ENCODE measurements at places on chromosomes 3 and 15. TPM values are rescaled to one million over a fixed set of nuclear protein-coding genes. Genes with fewer than 3 reads are reported as not detected.

DNA sequence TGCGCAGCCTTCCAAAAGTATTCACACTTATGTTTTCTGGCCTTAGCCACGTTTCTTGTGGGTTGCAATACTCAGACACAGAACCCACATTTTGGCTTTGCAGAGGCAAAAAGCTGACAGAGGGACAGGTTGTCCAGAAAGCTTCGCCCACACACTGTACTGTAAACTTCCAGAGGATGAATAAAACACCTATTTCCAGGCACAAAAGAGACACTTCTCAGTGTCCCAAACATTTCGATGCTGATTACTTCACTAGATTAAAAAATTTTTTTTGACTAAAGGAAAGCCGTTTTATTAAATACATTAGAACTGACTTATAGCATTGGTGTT, 28.0 kb upstream of the KCTD6 start:
- DNase-seq, result no peak

- DNase-seq, result no peak
These were observed 20.7 kb downstream of the TBC1D2B start for GRCh38 chr15:78056714-78057269.

DNA sequence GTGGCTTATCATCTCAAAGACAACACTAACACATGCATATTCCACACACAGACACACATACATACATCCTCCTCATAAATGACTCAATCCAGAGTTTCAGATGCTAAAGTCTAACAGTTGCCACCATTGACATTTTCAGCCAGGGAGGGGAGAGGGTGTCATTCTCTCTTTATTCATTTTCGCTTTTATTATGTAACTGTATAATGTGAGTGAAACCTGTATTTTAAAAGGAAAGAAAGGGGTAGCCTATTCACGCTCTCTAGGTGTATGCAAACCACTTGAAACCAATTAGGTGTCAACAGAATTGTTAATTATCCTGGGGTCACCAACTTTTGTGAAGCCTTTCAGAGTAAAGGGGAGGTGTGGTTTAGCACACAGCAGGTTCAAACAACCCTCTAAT, 1282.9 kb downstream of the ROBO2 start:
- no peak for DNase-seq

DNA sequence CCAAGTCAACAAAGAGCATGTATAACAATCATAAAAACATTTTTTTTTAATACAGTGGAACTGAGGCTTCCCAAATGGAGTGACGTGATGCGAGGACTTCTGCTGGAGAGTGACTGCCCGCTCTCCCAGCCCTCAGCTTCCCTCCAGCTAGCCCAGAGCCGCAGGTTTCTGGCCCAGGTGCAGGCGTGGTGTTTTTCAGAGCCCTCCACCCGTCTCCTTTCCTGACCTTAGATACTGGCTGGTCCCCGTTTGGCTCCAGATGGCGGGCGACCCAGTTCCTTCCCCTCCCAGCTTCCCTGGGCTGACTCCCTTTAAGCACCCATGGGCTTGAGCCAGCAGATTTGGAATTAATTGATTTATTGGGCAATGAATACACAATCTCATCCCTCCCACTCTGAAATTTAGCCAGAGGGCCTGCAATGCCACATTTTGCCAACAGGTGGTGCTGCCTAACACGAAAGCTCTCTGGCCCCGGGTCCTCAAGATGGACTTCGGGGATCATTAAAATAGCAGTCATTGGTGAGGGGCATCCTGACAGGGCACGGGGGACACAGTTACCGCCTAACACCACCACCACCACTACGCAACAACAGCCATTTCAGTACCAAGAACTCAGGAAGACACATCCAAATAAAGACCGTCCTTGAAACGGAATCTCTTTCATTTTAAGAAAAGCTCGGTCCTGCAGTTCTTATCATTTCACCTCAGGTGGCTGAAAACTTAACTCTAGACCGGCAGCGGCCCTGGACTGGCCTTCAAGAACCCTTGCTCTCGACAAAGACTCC, 47.5 kb upstream of the MUC4 start:
- DNase-seq, result peak; percentile 82

DNA sequence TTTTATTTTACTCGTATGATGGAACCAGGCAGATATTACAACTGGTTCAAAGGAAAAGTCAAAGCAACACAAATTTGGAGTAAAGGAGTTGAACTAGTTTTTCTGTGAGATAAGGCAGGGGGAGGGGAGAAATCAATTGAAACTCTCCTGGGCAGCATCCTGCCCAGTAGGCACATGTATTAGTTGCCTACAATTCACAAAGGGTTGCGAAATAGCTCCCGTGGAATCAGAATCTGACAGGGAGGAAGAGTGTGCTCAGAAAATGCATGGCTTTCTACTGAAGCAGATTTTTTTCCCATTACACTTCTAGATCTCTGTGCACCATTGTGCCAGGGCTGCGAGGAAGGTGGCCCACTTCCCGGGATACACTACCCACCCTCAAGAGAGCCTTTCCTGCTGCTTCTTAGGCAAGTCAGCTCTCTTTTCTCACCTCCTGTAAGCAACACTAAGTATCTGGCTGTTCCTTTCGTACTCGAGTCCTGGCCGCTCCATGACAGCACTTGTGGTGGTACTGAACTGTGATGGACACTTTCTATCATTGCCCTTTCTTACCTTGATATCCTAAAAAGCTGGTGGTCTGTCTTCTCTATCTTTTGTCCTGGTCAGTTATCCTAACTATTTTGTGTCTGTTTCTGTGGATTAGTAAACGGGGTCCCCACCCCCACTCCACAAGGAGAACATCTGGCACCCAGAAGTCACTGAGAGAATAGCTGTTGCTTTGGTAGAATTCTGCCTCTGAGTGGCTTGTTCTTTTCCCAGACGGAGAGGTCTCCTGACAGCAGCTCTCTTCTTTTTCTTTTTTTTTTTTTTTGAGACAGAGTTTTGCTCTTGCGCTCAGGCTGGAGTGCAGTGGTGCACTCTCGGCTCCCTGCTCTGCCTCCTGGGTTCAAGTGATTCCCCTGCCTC, 74.8 kb downstream of the RPL39L start:
- DNase-seq, result no peak

- DNase-seq, result no peak
These were observed 355.3 kb upstream of the DCBLD2 start for GRCh38 chr3:99256788-99257187.

- DNase-seq, result peak; percentile 21
These were observed 43.2 kb downstream of the CMTM6 start for GRCh38 chr3:32459450-32459849.

DNA sequence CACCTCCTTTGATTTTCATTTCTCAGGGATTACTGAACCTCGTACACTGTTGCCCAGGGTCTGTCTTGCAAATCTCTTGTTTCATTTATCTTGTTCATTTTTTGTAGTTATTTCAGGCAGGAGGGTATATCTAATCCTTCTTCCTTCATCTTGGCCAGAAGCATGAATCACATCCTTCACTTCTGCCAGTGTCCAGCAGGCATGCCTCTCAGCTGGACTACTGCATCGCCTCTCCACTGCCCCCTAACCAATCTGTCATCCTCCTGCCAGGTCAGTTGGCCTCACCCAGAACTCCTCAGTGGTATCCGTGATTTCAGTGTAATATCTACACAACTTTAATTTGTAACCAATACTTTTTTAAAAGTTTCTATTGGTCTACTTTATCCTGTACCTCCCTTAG, 297.9 kb downstream of the GABRG3 start:
- no peak for DNase-seq

GRCh38 chr3:4814305-4814903, 164.8 kb upstream of the BHLHE40 start:
- DNase-seq, result no peak

DNA sequence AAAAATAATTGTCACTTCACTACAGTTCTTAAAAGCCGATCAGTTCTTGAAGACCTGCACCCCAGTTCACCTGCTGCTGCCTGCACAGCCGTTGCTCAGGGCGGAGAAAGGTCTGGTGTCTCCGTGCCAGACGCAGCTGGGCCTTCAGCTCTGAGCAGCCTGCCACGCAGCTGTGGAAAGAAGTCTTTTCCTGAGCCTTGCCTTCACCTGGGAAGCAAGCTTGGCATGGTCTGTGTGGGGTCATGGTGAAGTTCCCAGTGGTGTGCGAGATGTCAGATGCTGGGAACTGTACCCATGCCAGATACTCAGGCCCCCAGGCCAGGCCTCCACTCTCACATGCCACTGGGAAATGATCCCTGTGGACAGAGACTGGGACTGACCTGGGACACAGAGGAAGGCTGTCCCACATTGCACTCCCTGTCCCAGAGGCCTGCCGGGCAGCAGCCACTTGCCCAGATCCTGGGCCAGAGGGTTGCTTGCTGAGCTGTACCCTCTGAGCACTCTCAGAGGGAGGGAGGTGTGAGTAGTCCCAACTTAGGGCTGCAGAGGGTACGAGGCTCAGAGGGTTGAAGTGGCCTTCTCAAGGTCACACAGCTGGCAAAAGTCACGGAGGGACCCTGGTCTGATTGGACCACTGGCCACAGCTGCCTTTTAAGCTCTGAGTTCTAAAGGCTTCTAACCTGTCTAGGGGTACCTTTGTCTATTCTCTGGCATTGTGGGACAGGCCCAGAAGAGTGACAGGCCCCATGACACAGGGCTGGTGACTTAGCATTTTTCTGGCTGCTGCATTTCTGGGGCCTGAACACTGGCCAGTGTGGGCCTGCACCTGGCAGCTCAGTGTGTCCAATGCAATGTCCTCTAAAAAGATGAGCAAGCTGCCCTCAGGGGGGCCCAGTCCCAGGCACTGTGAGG, 55.4 kb downstream of the KLF13 start:
- DNase-seq, result no peak

- no peak for DNase-seq
These were observed 6.3 kb downstream of the SPSB4 start for GRCh38 chr3:141057436-141057835.

DNA sequence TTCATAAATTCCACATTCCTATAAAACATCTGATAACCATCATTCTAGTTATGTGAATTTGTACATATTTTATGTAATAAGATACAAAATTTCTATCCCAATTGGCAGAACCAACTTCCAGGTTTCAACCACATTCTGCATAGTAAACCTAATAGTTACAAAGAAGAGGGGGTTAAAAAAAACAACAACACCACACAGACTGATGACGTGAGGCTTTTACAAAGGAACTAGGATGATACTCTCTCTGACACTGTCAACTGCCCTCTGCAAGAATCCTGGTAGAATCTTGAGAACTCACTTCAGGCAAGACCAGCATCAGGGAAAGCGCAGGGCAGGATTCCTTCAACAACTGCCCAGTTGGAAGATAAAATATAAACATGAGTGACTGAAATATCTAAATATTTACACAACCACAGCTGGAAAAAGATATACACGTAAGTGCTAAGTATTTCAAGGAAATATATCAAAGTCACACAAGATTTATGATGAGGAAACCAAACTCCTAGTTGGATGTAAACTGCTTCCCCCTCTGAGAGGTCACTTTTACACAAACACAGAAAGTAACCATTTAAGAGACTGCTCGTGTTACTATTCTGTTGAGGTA, 816.4 kb downstream of the ROBO1 start:
- no peak for DNase-seq

GRCh38 chr15:40235201-40235885, 3.5 kb upstream of the PAK6 start:
- no peak for DNase-seq

- DNase-seq, result no peak
These were observed 68.1 kb downstream of the CHDH start for GRCh38 chr3:53778153-53778552.

DNA sequence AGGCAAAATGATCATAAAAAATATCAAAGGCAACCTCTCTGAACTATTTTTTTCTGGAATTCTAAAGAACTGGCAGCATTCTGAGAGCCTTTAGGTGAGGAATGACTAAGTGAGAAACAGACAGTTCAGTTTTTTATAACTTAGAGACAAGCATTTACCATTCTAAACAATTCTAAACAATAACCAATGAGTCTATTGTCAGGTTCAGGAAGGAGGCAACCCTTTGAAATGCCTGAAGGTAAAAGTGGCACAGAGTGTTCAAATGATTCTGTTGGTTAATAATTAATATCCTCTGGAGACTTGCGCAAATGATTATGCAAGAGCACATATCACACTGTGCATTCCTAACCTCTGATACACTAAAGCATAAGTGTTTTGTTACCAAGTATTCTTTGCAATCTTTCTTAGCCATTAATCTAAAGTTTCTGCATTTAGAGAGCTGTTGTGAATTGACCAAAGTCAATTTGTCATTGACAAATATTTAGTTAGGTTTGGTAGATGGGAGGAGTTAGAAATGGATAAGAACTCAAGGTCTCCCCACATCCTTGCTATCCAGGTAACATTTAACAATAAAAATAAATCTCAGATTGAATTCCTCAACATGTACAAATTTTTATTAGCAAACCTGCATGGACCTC, 9.2 kb upstream of the TGFBR2 start:
- no peak for DNase-seq

DNA sequence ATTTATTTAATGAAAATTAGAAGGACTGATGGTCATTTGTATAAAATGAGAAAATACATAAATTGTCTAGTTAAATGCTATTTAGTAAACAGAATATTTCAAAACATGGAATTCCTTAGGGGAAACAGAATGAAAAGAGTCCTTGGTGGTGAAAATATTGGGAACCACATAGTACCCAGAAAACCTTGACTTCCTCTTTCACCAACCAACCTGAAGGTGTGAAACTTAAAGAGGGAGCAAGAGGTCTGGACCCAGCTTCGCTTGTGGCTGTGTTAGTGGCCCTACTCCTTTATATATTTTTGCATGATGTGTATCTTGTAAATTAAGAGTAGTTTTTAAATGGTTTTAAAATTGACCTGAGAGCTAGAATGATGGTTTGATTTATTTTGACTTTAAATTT, 64.2 kb downstream of the MAP2K5 start:
- DNase-seq, result no peak

DNA sequence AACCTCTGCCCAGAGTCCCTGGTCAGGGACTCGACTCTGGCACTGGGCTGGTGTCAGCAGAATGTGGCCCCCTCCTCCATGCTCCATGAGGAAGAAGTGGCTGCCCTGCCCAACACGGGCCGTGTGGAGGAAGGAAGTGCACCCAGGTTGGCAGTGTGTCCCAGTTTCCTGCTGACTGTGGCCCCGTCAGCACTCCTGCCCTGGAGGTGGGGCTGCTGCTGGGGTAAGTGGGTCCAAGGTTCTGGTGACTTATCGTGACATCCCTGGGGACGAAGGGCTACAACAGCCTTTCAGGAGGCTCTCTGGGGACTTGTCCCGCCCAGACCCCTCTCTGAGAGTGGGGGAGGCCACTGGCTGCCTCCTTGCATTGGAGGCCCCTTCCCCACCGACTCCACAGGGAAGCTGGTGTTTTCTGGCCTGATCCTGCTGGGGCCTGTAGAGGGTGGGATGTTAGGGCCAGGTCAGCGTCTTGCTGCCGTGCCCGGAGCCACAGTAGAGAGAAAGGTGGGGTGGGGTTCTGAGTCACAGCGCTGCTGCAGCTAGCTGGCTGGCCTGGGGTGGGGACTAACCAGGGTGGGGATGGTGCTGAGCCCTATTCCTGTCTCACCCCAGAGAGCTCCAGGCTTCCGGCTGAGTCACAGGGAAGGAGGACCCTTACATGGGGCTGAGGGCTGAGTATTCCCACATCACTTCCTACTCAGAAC, 10.5 kb downstream of the SEMA4B start:
- DNase-seq, result no peak

- no peak for DNase-seq
These were observed 15.6 kb upstream of the WWTR1 start for GRCh38 chr3:149673393-149673792.

GRCh38 chr3:31713816-31714215, 181.1 kb downstream of the STT3B start:
- no peak for DNase-seq

Gene STRC
- 0.52 TPM for total RNA-seq

Gene XCR1
- total RNA-seq, result not detected

Gene DLEC1
- total RNA-seq, result 0.26 TPM

Gene ATP13A5
- total RNA-seq, result not detected

Gene SCAANT1
- total RNA-seq, result not detected

Gene TTLL13
- not detected for total RNA-seq

Gene GPR62
- total RNA-seq, result not detected

Gene ZNF385D
- not detected for total RNA-seq

Gene ACKR4
- not detected for total RNA-seq

Measured in activated CD8-positive, alpha-beta T cell treated with anti-CD3 and anti-CD28 coated beads, Interleukin-2, amount 10 ng/mL, durations not matched to agents 7 days and 5 days (primary cell).